ENCODE measurements at places on chromosomes 16 and 17. TPM values are rescaled to one million over a fixed set of nuclear protein-coding genes. Genes with fewer than 3 reads are reported as not detected.

DNA sequence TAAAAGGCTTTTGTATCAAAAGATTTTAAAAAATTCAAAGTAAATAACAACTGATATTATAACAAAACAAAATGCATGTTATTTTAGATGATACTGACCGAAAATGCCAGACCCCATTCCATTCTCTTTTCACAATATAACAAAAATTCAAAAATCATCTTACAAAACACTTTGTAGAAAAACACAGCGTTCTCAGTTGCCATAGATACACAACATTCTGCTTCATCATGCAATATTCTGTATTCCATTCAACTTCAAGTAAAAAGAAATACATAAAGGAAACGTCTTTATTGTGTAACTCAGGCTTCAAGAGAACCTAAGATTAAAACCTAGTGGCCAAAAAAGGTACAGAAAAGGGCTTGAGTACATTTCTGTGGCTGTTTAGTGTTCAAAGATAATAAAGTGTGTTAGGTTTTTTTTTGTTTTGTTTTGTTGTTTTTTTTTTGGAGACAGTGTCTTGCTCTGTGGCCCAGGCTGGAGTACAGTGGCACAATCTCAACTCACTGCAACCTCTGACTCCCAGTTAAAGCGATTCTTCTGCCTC lies 250.5 kb downstream of the CEP112 start:
- no peak for DNase-seq

GRCh38 chr17:38571833-38572668 lies 33.7 kb downstream of the SRCIN1 start:
- no peak for DNase-seq

GRCh38 chr16:21703589-21704174 lies 39.9 kb downstream of the OTOA start:
- no peak for DNase-seq

- DNase-seq, result no peak
Observed at GRCh38 chr16:78895681-78896080, 704.9 kb downstream of the MAF start.

DNA sequence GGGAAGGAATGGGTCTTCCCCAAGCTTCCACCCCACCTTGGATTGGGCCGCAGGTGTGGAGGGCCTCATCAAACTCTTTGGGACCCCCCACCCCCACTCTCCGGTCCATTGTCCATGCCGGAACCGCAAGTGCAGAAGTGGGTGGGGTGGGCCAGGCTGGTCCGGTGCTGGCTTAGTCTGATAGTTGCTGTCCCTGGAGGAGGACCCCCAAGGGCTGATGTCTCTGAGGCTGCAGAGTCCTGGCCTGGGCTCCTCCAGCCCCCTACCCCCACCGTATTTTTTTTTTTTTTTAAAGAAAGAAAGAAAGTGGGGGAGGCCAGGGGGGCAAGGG lies 7.1 kb upstream of the ATXN7L3 start:
- DNase-seq, result no peak

- DNase-seq, result peak; percentile 79
Observed at GRCh38 chr16:88759245-88759975, 25.6 kb downstream of the PIEZO1 start.

DNA sequence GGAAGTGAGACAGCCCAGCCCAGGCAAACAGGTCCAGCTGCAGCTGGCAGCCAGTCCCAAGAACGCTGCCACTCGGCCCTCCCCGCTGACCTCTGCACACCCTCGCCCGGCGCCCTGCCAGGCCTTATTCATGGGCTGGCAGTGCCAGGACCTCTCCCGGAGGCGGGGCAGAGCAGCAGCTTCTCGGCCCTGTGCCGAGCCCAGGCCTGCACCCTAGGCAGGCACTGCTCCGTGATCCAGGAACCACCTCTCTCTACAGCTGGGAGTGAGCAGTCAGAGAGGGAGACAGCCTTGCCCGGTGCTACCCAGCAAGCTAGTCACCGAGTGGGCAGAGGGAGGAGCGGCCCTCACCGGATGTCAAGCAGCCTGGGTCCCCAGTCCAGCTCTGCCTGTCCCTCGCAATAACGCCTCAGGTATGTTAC lies 79.9 kb upstream of the CBX4 start:
- DNase-seq, result peak; percentile 90

DNA sequence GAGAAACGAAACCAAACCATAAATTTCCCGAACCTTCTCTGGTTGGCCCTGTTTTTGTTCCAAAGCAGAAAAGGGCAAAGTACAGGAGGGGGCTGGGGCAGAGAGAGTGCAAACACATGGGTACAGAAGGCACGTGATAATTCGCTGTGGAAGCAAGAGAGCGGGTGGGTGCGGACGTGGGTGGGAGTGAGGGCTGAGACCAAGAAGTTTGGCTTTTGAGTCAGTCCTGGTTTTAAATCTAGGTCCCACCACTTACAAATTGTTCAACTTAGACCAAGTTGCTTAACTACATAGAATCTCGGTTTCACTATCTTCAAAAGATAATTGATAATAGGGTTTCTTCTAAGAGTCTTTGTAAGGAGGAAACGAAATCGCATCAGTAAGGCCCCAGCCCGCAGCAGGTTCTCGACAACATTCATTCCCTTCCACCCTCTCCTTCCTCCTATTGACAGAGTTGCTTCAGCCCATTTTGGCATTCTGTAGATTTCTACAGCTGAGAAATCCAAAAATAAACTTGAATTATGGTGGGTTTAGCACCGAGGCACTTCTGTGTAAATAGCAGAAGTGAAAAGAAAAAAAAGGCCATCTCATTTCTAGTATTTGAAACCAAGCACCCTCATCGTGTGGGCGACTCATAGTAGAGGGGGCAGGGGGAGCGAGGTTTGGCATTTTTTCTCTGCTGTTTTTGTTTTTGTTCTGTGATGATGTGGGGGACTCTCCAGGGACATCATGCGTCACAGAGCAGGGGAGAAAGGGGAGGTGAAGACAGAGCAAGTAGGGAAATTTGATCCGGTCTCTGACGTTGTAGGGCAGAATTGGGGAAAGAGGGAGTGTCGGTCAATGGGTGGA lies 33.6 kb upstream of the CCR7 start:
- DNase-seq, result no peak

DNA sequence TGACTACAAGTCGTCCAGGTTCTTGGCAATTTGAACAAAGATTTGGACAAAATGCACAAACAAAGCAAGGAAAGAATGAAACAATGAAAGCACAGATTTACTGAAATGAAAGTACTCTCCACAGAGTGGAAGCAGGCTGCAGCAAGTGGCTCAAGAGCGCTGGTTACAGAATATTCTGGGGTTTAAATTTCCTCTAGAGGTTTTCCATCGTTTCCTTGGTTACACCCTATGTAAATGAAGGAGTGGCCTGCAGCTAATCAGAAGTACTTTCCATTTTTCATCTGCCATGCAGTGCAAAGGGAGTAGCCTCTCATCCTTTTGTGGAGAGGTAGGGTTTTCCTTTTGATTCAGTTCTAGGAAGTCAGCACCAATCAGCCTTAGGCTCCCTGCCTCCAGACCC lies 11.8 kb downstream of the STXBP4 start:
- no peak for DNase-seq

- DNase-seq, result no peak
Observed at GRCh38 chr16:12480286-12480685, 323.4 kb downstream of the CPPED1 start.

- DNase-seq, result peak; percentile 52
Observed at GRCh38 chr17:17971431-17972125, 622 bp downstream of the TOM1L2 start.

DNA sequence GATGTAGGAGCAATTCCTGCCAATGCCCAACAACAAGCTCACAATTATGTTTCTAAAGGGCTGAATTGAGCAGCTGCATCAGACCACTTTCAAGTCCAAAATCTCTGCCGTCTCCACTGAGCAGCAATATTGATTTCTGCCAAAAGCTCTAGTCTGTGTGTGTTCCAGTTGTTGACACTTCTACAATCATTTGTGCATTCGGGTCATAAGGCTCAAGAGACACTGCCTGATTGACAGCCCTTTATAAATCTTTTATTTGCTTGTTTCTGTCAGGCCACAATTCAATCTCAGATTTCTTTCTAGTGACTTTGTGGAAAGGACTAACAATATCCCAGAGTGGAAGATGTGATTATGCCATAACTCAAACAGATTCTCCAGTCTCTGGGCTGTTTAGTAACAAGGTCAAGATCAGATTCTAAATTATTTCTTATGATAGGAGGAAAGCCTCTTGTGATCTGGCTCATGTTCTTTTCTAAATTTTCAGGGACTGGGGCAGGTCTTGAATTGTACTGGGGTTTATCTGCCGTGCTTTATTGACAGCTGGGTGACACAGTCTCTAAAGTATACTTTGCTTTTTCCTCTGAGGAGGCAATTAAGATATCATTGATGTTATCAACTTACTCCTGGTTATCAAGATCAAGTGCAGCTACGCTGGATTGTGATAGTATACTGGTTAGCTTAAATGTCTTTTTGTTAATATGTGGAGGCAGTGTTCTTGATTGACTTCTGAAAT lies 377.1 kb downstream of the CNTNAP4 start:
- no peak for DNase-seq

GRCh38 chr17:28849281-28849680 lies 5.5 kb upstream of the ERAL1 start:
- DNase-seq, result no peak

- DNase-seq, result peak; percentile 69
Observed at GRCh38 chr17:2796164-2797125, at the start of gene RAP1GAP2. RAP1GAP2 (plus strand) TSS chr17:2796438; CDS start chr17:2796528, 90 bp downstream.

DNA sequence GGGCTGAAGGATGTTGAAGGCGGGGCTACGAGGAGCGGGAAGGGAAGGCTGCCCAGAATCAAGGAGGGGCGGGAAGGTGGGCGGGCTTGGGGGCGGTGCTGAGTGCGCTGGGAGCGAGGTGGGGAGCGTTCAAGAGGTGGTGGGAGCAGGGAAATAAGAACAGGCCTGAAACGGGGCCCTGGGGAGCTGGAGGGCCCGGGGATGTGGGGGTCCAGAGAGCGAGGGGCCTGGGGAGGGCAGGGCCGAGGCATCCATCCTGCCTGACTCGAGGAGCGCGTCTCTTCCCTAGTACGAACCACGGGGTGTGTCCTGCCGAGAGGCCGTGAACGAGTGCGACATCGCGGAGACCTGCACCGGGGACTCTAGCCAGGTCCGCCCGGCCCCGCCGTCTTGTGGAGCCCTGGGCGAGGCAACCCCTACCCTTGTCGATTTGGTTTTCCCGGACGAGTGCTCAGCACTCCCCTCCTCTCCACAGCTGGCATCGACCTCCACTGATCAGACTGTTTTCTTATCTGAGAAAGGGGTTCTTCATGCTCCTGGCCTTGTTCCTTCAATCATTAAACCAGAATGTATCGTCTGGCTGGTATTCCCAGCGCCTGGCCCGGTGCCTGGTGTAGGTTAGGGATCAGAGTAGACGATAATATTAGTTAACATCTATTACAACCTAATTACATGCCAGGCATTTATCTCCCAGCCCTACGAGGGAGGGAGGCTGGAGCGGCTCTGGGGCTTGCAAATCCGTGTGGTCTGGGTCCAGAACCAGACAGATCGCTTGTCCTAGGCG lies 17.2 kb downstream of the ADAM11 start:
- DNase-seq, result peak; percentile 55

DNA sequence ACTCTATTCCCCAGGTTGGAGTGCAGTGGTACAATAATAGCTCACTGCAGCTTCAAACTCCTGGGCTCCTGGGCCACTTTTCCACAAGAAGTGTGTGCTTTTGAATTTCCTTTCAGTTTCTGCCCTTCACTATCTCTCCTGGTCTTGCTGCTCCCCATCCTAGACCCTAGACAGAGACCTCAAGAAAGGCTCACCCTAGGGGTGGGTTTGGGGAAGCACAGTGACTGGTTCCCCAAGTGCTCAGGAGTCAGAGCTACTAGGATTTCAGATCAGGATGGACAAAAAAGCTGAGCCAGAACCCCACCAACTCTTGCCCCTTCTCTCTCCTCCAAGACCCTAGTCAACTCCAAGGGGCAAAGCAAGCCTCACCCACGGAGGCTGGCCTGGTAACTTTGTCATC lies 1.6 kb upstream of the SEBOX start:
- no peak for DNase-seq

DNA sequence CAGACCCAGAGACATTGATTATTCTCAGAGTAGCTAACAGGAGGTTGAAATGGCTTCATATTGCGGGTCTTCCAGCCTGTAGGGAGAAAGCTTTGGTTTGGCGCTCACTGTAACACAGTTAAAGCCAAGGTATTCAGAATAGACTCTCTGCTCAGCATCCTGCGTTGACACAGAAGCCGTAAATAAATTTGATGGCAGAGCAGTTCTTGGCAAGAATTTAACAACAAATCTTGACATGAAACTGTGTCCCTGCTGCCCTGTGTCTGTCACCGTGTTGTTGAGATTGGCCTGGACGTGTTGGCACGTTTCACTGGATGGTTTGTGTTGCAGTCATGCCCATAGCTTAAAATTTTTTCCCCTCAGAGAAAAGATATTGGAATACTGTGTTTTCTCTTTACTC lies 359.6 kb downstream of the SNX29 start:
- no peak for DNase-seq

DNA sequence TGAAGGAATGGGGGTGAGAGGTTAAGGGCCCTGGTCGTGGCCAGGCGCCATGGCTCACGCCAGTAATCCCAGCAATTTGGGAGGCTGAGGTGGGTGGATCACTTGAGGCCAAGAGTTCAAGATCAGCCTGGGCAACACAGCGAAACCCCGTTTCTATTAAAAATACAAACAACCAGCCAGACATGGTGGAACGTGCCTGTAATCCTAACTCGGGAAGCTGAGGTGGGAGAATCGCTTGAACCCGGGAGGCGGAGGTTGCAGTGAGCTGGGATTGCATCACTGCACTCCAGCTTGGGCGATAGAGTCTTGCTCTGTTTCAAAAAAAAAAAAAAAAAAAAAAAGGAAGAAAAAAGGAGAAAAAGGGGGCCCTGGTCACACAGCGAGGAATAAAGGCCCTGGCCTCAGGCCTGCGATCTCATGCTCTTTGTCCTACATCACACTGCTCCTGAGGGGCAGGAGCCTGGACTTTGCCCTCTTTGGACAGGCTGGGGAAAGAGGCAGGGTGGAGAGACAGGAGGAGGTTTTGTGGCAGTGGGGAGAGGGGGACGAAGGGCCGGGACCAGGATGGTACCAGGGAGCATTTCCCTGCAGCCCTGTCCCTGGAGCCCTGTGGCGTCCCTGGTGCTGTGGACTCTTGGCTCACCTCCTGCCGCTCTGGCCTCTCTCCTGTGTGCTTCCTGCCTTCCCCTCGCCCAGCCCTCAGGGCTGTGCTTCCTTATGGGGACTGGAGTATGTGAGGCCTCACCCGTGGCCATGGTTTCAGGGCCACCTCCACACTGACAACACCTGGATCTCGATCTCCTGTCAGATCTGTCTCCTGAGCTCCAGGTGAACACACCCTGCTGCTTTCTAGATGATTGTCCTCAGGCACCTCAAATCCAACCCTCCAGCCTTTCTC lies 19.7 kb upstream of the SLC25A19 start:
- DNase-seq, result peak; percentile 79

DNA sequence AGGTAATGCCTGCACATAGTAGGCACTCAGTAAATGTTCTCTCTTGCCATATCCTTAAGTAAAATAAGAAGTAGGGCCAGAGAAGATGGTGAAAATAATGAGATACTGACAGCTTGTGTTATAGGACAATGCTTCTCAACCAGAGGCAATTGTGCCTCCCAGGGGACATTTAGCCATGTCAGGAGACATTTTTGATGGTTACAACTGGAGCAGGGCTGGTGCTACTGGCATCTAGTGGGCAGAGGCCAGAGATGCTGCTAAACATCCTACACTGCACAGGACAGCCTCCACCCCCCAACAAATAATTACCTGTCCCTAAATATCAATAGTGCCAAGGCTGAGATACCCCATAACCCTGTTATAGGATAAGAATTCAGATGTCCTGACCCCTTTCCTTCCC lies 1.7 kb downstream of the RAD51D start:
- no peak for DNase-seq

SLC5A10 gene
- total RNA-seq, result not detected

TMC7 gene
- total RNA-seq, result 23.8 TPM

ST6GALNAC1 gene
- 94.2 TPM for total RNA-seq

MARVELD3 gene
- total RNA-seq, result 1.3 TPM

NPW gene
- total RNA-seq, result not detected

LRRC59 gene
- 77.1 TPM for total RNA-seq

Data from stomach (tissue), 19 donors.